ENCODE measurements at places on chromosomes 5 and 9.
A peak's percentile ranks its signal among the peaks of the same experiment; 100 is the strongest.

DNA sequence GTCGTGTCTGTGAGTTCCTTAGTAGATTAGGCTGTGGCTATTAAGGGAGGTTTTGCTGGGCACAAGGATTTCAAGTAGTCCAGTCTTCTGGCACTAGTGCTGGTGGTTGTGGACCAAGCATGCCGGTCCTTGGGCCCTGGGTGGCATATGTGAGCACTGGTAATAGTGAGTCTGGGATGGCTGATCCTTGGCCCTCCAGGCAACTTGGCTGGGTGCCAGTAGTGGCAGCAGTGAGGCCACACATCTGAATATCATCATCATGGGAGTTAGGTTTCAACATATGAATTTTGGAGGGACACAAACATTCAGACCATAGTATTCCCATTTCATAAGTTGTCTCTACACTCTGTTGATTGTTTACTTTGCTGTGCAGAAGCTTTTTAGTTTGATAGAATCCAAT lies 25.3 kb upstream of the APBA1 start:
- no peak for DNase-seq

DNA sequence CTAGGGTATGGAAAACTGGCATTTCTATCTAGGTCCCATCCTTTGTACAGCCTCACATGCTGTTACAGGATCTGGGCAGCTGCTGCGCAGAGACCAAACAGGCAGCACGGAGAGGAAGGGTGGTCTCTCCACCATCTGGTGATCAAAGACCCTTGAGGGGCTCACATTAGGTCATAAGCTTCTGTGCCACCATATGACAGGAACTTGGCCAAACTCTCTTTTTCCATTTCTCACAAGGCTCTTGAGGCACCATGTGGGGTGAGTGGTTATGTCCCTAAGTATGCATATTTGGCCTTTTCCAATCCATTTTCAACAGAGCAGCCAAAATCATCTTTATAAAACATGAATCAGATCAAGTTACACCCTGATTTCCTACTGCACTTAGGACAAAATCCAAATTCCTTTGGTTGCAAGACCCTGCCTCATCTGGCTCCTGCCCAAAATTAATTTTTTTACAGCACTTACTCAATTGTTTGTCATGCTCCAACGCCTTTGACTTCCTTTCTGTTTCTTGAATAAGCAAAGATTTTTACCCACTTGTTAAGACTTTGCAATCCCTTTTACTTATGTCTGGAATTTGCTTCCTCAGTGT lies 730.0 kb downstream of the MAT2B start:
- DNase-seq, result no peak

- no peak for DNase-seq
Observed at GRCh38 chr9:126057121-126057825, 269.4 kb upstream of the MVB12B start.

- DNase-seq, result no peak
Observed at GRCh38 chr5:109485030-109485429, 75.3 kb upstream of the PJA2 start.

DNA sequence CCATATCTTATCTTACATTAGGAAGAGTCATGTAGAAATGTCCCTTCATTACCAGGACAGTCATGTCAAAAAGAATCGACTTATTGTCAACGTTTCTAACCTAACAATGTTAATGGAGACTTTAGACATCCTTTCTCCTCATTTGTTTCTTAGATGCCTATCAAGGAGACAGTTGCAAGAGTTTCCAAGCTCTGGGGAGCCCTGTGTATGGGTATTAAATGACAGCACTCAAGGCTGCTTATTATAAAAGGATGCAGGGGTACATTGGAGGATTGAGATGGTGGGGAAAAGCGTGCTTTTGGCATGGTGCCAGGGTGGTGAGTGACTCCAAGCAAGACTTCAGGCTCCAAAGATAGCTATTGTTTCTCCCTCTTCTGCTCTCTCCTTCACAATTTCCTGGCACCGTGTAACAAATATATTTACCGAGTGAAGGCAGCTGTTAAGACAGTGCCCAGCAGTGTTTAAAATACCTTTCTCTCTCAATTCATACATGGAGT lies 461.3 kb upstream of the CLINT1 start:
- no peak for DNase-seq

DNA sequence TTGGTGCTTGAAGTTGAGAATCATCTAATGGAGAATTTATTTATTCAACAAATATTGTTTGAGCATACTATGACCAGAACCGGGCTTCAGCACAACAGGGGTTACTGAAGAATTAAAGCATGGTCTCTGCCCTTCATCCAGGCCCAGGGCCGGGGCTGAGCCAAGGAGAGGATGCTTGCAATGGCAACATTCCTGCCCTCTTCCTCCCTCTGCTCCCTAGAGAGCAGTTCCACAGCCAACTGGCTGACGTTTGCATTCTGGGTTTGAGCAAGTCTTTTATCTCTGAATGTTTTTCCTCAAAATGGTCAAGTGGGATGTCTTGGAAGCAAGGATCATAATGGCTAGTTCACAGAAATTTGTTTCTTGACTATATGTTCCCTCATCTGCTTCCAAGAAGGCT lies 80.7 kb downstream of the GLDC start:
- no peak for DNase-seq

DNA sequence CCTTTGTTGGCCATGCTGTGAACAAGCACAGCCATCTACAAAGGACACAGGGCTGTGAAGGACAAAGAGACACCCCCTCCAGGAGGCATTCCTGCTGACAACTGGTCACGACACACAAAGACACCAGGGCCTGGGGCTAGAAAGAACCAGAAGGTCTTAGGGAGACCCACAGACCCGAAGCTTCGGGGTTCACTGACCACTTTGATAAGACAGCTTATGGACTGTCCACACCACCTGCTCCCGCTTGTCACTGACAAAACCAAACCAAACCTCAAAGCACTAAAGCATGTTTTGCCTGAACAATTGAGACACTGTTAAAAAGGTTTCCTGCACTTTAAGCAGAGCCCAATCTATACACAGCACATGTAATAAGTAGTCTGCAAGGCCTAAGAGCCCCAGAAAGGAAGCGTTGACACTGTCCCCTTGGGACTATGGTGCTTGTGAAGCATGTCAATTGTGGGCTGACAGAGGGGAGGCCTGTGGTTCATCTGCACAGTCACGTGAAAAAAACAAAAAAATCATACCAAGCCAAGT lies 185.0 kb downstream of the GAPVD1 start:
- DNase-seq, result no peak

- no peak for DNase-seq
Observed at GRCh38 chr5:1251678-1252580, 26.7 kb downstream of the SLC6A18 start.

GRCh38 chr9:84856181-84856632 lies 186.7 kb downstream of the NTRK2 start:
- no peak for DNase-seq

DNA sequence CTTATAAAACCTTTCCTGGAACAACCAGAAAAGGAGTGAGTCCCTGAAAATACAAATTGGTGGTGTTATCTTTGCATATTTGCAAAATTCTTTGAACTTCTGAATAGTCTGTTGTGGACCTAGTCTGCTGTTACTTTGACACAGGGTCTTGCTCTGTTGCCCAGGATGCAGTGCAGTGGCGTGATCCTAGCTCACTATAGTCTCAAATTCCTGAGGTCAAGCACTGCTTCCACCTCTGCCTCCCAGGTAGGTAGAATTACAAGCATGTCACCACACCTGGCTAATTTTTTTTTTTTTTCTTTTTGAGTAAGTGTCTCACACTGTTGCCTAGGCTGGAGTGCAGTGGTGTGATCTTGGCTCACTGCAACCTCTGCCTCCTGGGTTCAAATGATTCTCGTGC lies 43.7 kb upstream of the SPRY4 start:
- DNase-seq, result no peak

DNA sequence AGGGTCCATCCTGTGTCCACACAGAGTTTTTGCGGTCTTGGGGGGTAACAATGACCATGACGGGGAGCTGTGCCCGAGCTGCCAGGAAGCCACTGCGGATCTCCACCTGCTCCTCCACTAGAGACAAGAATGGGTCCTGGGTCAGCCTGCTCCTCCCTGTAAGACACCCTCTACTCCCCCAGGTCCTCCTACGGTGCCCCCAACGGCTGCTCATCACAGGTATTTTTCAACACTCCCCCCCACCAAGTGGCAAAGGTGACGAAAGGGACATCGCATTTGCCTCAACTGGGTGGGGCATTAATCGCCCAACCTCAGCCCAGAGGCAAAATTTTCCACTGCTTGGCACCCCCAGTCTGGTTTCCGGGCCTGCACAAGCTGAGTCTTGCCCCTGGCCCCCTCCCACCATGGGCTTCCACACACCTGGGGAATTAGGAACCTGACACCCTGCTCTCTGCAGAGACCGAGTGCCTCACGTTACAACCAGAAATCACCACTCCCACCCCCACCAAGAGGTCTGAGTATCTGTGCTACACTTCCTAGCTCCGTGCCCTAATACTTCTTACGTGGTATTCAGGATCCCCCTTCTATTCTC lies 9.6 kb downstream of the NOL6 start:
- no peak for DNase-seq

- DNase-seq, result no peak
Observed at GRCh38 chr5:30000231-30000630, 1193.3 kb upstream of the CDH6 start.

DNA sequence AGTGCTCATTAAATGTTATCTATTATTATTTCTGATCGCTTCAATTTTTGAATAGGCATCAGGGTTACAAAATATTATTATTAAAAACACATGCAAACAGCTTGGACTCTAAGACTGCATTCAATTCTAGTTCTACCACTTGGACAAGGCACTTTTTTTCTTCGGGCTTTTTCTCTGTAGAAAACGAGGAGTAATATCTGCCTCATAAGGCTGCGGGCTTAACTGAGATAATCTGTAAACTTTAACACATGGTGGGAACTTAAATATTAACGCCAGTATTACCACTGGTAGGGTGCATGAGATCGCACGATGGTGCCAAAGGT lies 511 bp upstream of the SPDL1 start:
- DNase-seq, result no peak

- DNase-seq, result peak; percentile 58
Observed at GRCh38 chr9:19229595-19230354, 718 bp upstream of the DENND4C start.

DNA sequence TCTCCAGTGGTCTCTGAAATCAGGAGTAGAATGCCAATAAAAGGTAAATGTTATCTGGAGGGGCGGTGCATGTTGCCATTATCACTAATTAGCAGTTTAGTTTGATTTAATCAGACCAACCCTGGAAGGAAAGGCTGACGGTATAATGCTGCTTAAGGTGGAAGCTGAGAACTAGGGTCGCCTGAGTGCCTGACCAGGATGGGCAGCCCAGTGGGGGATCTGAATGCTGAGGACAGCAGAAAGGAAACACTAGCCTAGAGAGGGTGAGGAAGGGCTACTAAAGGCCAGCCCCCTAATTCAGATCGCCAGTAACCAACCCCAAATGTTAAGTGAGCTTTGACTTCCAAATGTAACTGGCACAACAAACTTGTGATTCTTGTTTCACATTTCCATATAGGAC lies 172.2 kb downstream of the APBA1 start:
- DNase-seq, result no peak

- no peak for DNase-seq
Observed at GRCh38 chr5:73256462-73256861, 83.5 kb downstream of the TMEM174 start.

- DNase-seq, result no peak
Observed at GRCh38 chr9:133943036-133943780, 48.9 kb downstream of the VAV2 start.

DNA sequence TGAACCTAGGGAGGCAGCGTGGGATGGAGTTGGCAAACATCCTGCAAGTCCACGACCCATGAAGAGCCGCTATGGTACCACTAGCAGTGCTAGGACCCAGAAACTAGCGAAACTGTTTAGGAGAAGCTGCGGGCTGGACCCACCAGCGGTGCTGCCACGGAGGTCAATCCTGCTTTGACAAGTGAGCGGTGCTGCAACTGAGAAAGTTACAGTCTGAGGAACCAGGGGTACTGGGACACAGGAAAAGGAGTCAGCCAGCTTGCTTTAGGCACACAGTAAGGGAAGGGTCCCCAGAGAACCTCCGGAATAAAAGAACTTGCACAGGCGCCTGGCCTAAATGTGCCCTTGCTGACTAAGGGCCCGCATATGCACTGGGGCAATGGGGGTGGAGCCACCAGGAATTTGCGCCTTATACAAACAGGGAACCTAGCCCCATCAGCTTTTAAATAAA lies 23.6 kb upstream of the ANXA2R start:
- no peak for DNase-seq

DNA sequence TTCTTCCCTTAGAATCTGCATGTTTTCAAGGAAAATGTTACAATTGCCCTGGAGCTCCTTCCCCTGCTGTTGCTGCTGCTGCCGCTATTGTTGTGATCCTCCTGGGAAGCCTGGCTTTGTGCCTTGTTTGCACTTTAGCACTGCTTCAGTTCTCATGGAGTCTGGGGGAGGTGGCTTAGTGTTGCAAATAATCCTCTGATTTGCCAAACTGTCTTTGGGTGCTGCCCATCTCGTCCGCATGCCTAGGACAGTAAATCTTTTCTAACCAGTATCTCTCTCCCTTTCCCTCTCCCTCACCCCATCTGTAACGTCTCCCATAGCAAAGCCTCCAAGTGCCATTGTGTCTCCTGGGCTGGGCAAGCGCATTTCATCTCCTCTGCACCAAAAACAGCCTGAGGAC lies 30.3 kb downstream of the FAM240B start:
- DNase-seq, result no peak

GRCh38 chr5:154972476-154973080 lies 31.7 kb downstream of the MRPL22 start:
- DNase-seq, result no peak

GRCh38 chr5:122997294-122997693 lies 39.2 kb downstream of the PPIC start:
- DNase-seq, result no peak

DNA sequence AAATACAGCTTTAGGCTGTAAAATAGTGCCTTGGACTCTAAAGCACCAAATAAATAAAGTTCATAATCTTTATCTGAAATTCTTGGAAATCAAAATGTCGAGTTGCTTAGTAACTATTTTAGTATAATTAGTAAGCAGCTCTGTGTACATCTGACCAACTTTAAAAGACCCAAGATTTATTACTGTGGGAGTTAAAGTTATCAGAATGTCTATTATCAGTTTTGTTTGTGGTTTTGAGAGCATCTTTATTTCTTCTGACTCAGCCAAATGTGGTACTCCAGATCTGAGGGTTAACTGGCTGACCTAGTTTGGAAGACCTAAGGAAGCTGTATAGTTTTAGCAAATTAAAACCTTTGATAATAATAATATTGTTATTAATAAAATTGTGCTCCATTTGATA lies 81.2 kb downstream of the PRLR start:
- DNase-seq, result no peak

- no peak for DNase-seq
Observed at GRCh38 chr5:173789031-173789920, 98.9 kb upstream of the CPEB4 start.
